Ovary (tissue), 10 donors: ENCODE measurements at places on chromosomes 2 and 18. TPM values are rescaled to one million over a fixed set of nuclear protein-coding genes. Genes with fewer than 3 reads are reported as not detected.

GRCh38 chr2:237598468-237599208 lies 8.1 kb upstream of the RAB17 start:
- DNase-seq, result no peak
- H3K27me3 ChIP-seq, result no peaks in the 10 kb centered on the region
- no peak overlapping the region for H3K27ac ChIP-seq
- H3K4me1 ChIP-seq, result no peaks in the 10 kb centered on the region

Gene CNDP1
- total RNA-seq, result 0.13 TPM

- no peaks in the 10 kb centered on the region for H3K36me3 ChIP-seq
- no peaks in the 10 kb centered on the region for H3K4me1 ChIP-seq
- H3K4me3 ChIP-seq, result no peak overlapping the region
- H3K27ac ChIP-seq, result no peak overlapping the region
- no peak for DNase-seq
Measured at GRCh38 chr2:222942561-222942960, 81.7 kb downstream of the ACSL3 start.

- H3K27ac ChIP-seq, result no peak overlapping the region
- no peaks in the 10 kb centered on the region for H3K36me3 ChIP-seq
- no peaks in the 10 kb centered on the region for H3K4me1 ChIP-seq
- H3K4me3 ChIP-seq, result no peak overlapping the region
- no peak for DNase-seq
Measured at GRCh38 chr2:190190507-190191162, 128.1 kb upstream of the MSTN start.

GRCh38 chr2:64754570-64754969 lies 100.9 kb upstream of the SERTAD2 start:
- no peak overlapping the region for H3K27ac ChIP-seq
- no peak overlapping the region for H3K4me3 ChIP-seq
- peaks cover 3% of the 10 kb centered on the region for H3K4me1 ChIP-seq
- H3K27me3 ChIP-seq, result no peaks in the 10 kb centered on the region

GRCh38 chr18:59141294-59142068 lies 1.8 kb downstream of the SEC11C start:
- H3K36me3 ChIP-seq, result no peaks in the 10 kb centered on the region
- no peak for DNase-seq
- peaks cover 4% of the 10 kb centered on the region for H3K4me1 ChIP-seq
- no peak overlapping the region for H3K4me3 ChIP-seq
- no peak overlapping the region for H3K27ac ChIP-seq

DNA sequence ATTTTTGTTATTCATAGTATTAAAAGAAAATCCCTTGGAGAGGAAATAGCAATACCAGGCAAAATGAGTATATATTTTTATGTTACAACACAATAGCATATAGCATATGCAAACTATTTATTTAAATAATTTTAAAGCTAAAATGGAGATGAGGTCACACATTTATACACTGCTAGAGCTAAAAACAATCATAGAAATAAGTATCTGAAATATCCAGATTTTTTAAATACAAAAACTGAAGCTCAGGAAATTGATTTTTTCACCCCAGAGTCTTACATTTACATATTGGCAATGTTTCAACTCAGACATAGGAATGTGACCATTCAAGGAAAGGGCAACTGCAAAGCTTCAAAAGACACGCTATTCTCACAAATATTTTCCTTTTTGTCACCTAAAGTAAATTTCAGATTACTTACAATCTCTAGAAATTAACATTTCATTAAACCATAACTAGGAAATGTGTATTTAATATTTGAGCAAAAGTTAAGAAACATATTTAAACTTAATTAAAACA lies 8.9 kb downstream of the TFPI start:
- H3K4me1 ChIP-seq, result no peaks in the 10 kb centered on the region
- no peaks in the 10 kb centered on the region for H3K36me3 ChIP-seq
- no peak overlapping the region for H3K4me3 ChIP-seq
- DNase-seq, result no peak
- H3K27me3 ChIP-seq, result no peaks in the 10 kb centered on the region
- H3K27ac ChIP-seq, result no peak overlapping the region

DNA sequence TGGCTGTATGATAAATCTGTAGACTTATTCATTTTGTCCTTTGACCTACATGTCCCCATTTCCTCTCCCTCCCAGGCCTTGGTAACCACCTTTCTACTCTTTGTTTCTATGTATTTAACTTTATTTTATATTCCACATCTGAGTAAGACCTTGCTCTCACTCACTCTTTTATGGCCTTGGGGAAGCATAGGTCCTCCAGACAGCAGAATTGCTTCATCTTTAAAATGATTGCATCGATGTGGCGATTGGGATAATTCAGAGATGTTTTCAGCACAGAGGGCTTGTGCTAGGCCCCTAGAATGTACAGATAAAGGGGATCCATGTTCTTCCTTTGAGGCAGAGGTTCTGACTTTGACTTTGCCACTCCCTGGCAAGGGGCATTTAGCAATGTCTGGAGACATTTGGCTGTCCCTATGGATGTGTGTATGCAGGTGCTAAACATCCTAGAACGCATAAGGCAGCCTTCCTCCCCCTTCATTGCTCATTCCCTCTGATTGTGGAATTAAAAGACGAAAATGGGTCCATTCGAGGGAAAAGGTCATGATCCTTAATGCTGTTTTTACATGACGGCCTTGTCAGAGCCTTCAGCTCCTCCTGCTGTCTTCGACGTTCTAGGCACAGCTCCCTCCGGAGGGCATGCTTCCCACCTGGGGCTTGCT lies 1.2 kb upstream of the GPR39 start:
- H3K4me1 ChIP-seq, result no peaks in the 10 kb centered on the region
- no peaks in the 10 kb centered on the region for H3K27me3 ChIP-seq
- DNase-seq, result no peak
- no peak overlapping the region for H3K27ac ChIP-seq
- H3K4me3 ChIP-seq, result no peak overlapping the region

Gene RAB31
- total RNA-seq, result 159 TPM

Gene GALNT13
- 0.28 TPM for total RNA-seq

GRCh38 chr18:79799619-79800370 lies 2.1 kb downstream of the KCNG2 start:
- no peaks in the 10 kb centered on the region for H3K36me3 ChIP-seq
- H3K4me1 ChIP-seq, result no peaks in the 10 kb centered on the region
- no peak for DNase-seq
- no peak overlapping the region for H3K4me3 ChIP-seq
- H3K27ac ChIP-seq, result no peak overlapping the region

GRCh38 chr18:56377231-56377630 lies 261.2 kb downstream of the TXNL1 start:
- DNase-seq, result peak; percentile 29
- no peaks in the 10 kb centered on the region for H3K27me3 ChIP-seq
- H3K4me1 ChIP-seq, result peaks cover 2% of the 10 kb centered on the region
- no peak overlapping the region for H3K4me3 ChIP-seq

Gene CD207
- 0.48 TPM for total RNA-seq

- no peaks in the 10 kb centered on the region for H3K4me1 ChIP-seq
- H3K4me3 ChIP-seq, result no peak overlapping the region
- no peak overlapping the region for H3K27ac ChIP-seq
Measured at GRCh38 chr2:88024509-88024908, 8.2 kb upstream of the RNU2-63P start.

GRCh38 chr2:46878886-46879285 lies 36.7 kb downstream of the MCFD2 start:
- no peaks in the 10 kb centered on the region for H3K27me3 ChIP-seq
- no peak for DNase-seq
- H3K27ac ChIP-seq, result no peak overlapping the region

DNA sequence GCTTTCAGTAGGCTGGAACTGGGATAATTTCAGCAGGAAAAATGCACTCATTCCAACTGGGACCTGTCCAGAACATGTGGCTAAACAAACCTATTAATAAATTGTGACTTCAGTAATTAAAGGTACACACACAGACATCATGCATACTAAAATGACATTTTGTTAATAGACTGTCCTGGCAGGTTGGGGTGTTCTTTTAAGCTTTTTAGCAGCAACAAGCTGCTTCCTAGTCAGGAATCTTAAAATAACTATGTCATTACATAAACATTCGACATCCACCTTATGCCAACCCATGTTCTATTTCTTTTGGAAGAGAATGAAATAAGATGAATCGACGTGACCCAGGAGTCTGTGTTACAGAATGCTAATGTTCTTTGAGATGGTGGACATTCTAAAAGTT lies 435.7 kb downstream of the TXNL1 start:
- H3K27ac ChIP-seq, result no peak overlapping the region
- DNase-seq, result no peak
- no peak overlapping the region for H3K4me3 ChIP-seq
- H3K4me1 ChIP-seq, result no peaks in the 10 kb centered on the region
- no peaks in the 10 kb centered on the region for H3K27me3 ChIP-seq
